ENCODE measurements at places on chromosomes 12 and 14. TPM values are rescaled to one million over a fixed set of nuclear protein-coding genes. Genes with fewer than 3 reads are reported as not detected.

Gene CCDC38
- 0.09 TPM for total RNA-seq

Gene SPTB
- total RNA-seq, result 0.07 TPM

Gene DACT1
- total RNA-seq, result 4.3 TPM

Gene GUCY2C
- not detected for total RNA-seq

Gene GARIN6
- not detected for total RNA-seq

Gene LLPH
- 29.0 TPM for total RNA-seq

Gene AHNAK2
- 0.05 TPM for total RNA-seq

Gene ADAM21
- total RNA-seq, result not detected

Gene GYS2
- total RNA-seq, result 0.23 TPM

Gene ERGIC2
- total RNA-seq, result 67.4 TPM

Gene GNG2
- 204 TPM for total RNA-seq

Gene SLC38A6
- total RNA-seq, result 7.2 TPM

Gene SVOP
- total RNA-seq, result not detected

Gene MANSC1
- 0.66 TPM for total RNA-seq

Gene IRAK3
- total RNA-seq, result 0.93 TPM

Gene CHGA
- total RNA-seq, result not detected

Gene FRMD6
- 4.5 TPM for total RNA-seq

Gene CD163L1
- not detected for total RNA-seq

Gene ACVRL1
- not detected for total RNA-seq

Gene FCF1
- total RNA-seq, result 59.4 TPM

Gene KRT71
- total RNA-seq, result not detected

Gene C12orf43
- total RNA-seq, result 23.2 TPM

Gene CCDC197
- not detected for total RNA-seq

Gene TAS2R31
- 3.9 TPM for total RNA-seq

Gene KIF21A
- 16.3 TPM for total RNA-seq

Gene ETNK1
- 87.1 TPM for total RNA-seq

Gene RNASE9
- not detected for total RNA-seq

Gene GALNT8
- 2.9 TPM for total RNA-seq

Gene AQP5
- total RNA-seq, result not detected

Gene RPL41
- total RNA-seq, result 3,764 TPM

Gene IAPP
- not detected for total RNA-seq

Gene SNW1
- 113 TPM for total RNA-seq

Gene CDKN3
- total RNA-seq, result 66.2 TPM

Gene EIF2S3B
- total RNA-seq, result 1.0 TPM

Gene TCL1B
- total RNA-seq, result not detected

Measured in T-helper 2 cell treated with Interferon-gamma antibody and Interleukin-4, amounts not matched to agents 100 ng/mL and 5 ng/mL, for 36 hours (primary cell).